ENCODE measurements at places on chromosomes 4 and X. TPM values are rescaled to one million over a fixed set of nuclear protein-coding genes. Genes with fewer than 3 reads are reported as not detected.

SPATA18 gene
- 13.5 TPM for total RNA-seq

ARAP2 gene
- total RNA-seq: 35.2 TPM

ABHD18 gene
- total RNA-seq: 11.9 TPM

MUC7 gene
- total RNA-seq: not detected

PLXNB3 gene
- total RNA-seq: 3.0 TPM

SHROOM2 gene
- total RNA-seq: 6.2 TPM

KLHL4 gene
- 3.4 TPM for total RNA-seq

DNA sequence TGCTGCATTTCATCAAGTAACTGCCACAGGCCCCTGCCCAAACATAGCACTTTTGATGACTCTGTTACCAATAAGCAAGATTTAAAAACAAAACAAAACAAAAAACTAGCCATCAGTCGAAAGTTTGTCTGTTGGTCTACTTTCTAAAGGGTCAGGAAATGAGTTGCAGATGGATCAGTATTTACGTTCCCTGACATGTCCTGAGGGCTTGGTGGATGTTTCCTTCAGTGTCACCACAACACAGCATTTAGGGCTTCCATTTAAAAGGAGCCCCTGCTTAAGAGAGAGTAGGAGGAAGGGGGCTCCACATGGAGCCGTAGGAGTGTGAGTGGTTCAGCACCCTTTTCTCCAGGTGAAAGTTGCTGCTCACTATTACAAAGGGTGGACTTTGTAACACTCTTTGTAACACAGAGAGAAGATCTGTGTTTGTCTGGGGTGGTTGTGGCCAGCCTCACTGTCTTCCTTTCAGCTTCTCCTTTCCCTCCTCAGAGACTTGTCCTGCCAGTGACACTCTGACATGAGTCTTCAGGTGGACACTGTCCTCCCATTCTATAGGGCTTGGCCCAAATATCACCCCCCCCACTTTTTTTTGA, 167.5 kb upstream of the PDE5A start:
- no peak for DNase-seq

DNA sequence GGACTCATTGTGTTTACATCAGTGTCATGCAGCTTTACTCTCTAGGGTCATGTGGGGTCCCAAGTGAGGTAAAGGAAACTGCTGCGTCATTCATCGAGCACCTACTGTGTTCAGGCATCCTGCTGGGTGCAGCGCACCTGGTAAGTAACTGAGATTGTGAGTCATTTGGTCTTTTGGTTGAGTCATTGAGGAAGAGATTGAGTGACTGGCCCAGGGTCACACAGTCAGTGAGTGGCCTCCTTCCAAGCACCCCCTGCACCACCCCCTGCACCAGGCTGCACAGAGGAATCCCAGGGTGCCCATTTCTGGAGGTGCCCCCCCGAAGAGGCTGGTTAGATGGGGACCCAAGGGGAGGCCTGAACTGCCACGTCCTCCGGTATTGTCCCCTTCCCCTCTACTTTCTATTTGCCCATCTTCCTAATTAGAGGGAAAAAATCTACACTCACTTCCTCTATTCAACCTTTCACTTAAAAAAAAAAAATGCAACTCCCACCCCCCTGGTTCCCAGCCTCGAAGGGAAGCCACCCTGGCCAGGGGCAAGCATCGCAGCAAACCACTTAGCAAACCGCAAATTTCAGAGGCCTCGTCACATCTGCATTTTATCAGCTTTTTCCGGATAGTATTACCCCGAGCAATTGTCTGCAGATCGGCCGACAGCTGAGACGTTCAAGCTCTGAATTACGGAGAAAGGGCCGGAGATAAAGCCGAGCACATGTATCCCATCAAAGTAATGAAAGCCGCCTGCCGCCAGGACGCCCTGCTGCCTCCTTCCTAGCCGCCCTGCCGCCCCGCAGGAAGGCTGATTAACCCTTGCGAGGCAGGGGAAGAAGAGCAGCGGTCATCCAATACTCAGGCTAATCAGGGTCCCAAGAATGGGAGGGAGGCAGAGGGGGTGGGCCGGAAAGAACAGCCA, 96.3 kb upstream of the MSX1 start:
- no peak for DNase-seq

DNA sequence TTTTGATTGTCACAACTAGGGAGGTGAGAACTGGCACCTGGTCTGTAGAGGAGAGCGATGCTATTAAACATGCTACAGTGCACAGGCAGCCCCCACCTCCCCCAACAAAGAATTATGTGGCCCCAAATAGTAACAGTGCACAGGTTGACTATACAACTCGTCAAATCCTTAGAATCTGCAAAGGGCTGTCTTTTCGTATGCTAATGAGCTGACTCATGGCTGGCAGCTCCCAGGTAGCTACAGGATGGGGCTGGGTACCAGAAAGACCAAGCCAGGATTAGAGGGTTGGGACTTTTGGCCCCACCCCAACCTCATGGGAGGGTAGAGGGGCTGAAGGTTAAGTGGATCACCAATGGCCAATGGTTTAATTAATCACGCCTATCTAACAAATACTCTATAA, 104.7 kb upstream of the SORBS2 start:
- no peak for DNase-seq

- DNase-seq: no peak
Measured at GRCh38 chr4:15110120-15110571, 107.9 kb downstream of the CPEB2 start.

GRCh38 chr4:25088093-25088952, 57.6 kb upstream of the LGI2 start:
- no peak for DNase-seq

DNA sequence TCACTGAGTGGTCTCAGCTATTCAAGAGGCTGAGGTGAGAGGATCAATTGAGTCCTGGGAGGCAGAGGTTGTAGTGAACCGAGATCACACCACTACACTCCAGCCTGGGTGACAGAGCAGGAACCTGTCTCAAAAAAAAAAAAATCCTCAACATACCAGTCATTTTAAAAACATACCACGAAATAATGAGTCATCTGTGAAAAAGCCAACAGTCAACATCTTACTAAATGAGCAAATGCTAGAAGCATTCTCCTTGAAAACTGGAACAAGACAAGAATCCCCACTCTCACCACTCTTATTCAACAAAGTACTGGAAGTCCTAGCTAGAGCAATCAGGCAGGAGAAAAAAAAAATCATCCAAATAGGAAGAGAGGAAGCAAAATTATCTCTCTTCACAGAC, 104.0 kb upstream of the ARHGEF9 start:
- no peak for DNase-seq

DNA sequence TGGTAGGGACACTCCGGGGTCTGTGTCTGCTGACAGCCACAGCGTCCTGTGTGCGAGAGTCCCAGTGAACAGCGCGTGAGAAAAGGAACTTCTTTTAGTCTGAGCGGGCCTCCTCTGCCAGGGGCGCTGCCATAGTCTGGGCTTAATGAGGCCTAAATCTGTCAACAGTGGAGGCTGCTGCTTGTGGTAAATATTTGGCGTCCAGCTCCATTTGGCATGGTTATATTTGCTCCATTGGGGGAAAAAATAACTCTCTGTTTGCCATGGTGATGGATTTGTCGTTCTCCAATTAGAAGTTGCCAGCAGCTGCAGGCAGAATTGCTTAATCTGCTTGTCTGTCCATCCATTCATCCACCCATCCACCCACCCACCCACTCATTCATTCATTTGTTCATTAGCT, 71.4 kb upstream of the PSAPL1 start:
- DNase-seq: no peak

DNA sequence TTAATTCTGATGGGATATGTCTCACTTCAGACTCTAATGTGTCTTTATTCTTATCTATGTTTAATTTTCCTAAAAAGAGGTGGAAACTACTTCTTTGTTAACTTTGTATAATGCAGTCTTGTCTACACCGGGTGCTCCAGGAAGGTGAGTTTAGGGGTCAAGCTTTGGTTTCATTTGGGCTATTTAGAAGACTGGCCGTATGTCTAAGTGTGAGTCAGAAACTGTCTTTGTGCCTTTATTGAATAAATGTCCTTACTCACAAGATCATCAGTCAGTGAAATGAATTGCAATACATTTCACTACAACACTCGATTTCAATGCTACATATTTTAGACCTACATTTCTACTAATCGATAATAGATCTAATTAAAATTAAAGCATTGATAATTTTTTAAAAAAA, 56.2 kb downstream of the PROM1 start:
- DNase-seq: no peak

DNA sequence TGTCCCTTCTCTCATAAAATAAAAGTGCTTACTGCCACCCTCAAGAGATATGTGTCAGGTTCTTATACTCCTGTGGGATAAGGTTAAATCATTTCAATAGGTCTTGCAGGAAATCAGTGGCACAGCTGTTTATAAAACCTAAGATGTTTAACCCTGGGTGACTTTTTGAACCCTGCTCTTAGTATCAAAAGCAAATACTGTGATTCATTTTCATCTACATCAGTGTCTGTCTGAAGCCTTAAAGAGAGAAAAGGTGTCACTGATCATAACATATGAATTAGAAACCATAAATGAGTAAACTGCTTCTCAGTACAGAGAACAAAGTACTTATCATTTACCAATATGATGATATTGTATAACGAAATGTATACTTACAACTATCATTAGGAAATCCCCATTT, 59.0 kb downstream of the CCSER1 start:
- DNase-seq: no peak

GRCh38 chr4:7918981-7919380, 20.7 kb downstream of the AFAP1 start:
- no peak for DNase-seq

DNA sequence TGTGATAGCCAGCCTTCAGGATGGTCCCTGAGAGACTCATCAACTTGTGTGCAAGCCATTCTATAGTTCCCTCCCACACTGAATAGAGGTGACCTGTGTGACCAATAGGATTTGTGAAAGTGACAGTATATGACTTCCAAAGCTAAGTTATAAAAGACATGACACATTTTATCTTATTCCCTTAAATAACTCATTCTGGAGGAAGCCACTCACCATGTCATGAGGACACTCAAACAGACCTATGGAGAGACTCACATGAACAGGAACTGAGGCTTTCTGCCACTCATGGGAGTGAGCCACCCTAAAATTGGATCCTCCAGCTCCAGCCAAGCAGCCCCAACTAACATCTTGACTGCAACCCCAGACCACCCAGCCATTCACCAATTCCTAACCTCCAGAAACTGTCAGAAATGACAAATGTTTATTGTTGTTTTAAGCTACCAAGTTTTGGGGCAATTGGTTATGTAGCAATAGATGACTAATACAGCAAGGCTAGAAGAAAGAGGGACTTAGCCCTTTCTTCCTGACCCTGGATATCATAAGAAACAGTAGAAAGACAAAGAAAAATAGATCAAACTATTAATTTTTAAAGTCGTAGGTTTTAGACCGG, 9.0 kb upstream of the CHIC2 start:
- no peak for DNase-seq

DNA sequence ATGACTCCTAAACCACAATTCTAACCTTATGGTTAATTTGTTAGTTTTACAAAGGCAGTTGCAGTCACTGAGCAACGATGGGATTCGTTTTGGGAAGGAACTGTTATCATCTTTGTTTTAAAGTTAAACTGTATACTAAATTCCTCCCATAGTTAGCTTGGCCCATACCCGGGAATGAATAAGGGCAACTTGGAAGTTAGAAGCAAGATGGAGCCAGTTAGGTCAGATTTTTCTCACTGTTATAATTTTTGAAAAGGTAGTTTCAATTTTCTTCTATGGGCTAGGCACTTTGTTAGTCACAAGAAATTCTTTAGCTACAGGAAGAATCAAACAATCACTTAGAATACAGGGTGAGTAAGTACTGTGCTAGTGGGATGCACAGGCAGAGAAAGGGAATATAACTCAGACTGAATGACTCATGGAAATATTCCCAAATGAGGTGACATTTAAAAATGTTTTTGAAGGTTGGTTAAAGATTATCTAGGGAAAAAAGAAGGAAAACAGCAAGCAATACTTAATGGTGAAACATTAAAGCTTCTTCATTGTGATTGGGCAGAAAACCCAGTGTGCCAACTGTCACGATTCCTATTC, 153.6 kb downstream of the MAGEB17 start:
- no peak for DNase-seq
